ENCODE measurements at places on chromosomes 2 and 18. TPM values are rescaled to one million over a fixed set of nuclear protein-coding genes. Genes with fewer than 3 reads are reported as not detected.

- H3K4me3 ChIP-seq, result peak overlapping the region; percentile 74
- peaks cover 9% of the 10 kb centered on the region for H3K36me3 ChIP-seq
- no peak for DNase-seq
- H3K4me1 ChIP-seq, result peaks cover 21% of the 10 kb centered on the region
Observed at GRCh38 chr2:218569661-218570500, 1.2 kb downstream of the CNOT9 start.

DNA sequence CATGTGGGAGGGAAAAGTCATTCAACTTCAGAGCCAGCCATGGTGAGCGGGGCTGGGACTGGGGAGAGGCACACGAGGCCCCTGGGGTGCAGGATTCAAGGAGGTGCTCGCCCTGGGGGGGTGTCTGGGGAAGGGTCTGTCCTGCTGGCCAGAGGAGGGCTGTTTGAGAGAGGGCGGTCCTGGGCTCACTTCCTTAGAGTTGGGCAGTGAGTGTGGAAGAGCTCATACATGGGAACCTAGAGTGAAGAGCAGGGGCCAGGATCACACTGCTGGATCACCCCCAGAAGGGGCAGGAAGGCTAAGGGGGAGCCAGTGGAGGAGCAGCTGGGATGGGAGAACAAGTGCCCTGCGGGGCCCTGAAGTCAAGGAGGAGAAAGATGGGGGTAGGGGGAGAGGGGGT is 6.5 kb downstream of the SH3BP4 start:
- no peak overlapping the region for H3K27ac ChIP-seq
- DNase-seq, result no peak
- peaks cover 17% of the 10 kb centered on the region for H3K27me3 ChIP-seq
- no peaks in the 10 kb centered on the region for H3K36me3 ChIP-seq

GRCh38 chr2:64876137-64876647 is 113.0 kb upstream of the SLC1A4 start:
- no peaks in the 10 kb centered on the region for H3K36me3 ChIP-seq
- no peak for DNase-seq
- no peak overlapping the region for H3K27ac ChIP-seq
- no peaks in the 10 kb centered on the region for H3K27me3 ChIP-seq
- H3K4me1 ChIP-seq, result peaks cover 9% of the 10 kb centered on the region
- no peak overlapping the region for H3K4me3 ChIP-seq

DNA sequence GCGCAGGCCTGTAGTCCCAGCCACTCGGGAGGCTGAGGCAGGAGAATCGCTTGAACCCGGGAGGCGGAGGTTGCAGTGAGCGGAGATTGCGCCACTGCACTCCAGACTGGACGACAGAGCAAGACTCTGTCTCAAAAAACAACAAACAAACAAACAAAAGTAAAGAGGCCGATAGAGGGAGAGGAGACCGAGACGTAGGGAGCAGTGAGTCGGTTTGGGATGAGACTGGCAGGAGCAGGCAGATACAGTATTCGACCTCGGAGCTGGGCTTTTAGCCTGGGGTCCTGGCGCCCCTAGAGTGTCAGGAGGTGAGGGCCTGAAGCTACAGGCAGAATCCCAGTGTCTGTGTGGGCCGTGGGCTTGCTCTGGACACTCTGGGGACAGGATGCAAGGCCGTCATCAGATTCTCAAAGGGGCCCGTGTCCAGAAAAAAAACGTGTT is 51.2 kb downstream of the SLC4A1AP start:
- H3K36me3 ChIP-seq, result no peaks in the 10 kb centered on the region
- peaks cover 19% of the 10 kb centered on the region for H3K27me3 ChIP-seq

DNA sequence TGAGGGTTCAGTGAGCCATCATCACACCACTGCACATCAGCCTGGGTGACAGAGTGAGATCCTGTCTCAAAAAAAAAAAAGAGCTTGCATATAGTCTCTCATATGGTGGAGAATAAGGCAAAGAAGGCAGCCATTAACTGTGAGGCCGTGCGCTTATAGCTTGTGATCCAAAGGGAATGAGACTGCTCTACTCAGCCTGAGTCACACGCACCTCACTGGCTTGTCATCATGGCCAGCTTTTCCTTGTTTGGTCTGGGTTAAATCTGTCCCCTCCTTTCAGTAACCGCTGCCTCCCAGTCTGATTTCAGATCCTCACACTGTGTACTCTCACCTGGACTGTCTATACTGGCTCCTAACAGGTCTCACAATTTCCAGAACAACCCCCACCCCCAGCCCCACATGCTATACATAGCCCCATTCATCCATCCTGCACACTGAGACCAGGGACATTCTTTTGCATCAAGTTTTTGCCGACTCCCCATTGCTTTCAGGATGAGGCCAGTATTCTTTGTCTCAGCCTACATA is 35.3 kb upstream of the ANKRD44 start:
- no peak overlapping the region for H3K27ac ChIP-seq
- H3K4me3 ChIP-seq, result no peak overlapping the region
- DNase-seq, result no peak

OTOS gene
- 0.38 TPM for total RNA-seq

RFTN2 gene
- total RNA-seq, result 1.4 TPM

CYP27C1 gene
- total RNA-seq, result 0.05 TPM

Measured in thymus (tissue), 14 donors.